Thymus (tissue), 14 donors: ENCODE measurements at places on chromosomes 4 and X. TPM values are rescaled to one million over a fixed set of nuclear protein-coding genes. Genes with fewer than 3 reads are reported as not detected.

Gene PDLIM3
- total RNA-seq, result 8.6 TPM

Gene BTC
- total RNA-seq, result 0.42 TPM

Gene DDIT4L
- 1.5 TPM for total RNA-seq

Gene HGFAC
- total RNA-seq, result 0.19 TPM

Gene NKX6-1
- under 0.01 TPM for total RNA-seq

Gene MCF2
- total RNA-seq, result 0.33 TPM

Gene RAI2
- total RNA-seq, result 1.8 TPM

Gene ADH1A
- 0.19 TPM for total RNA-seq

Gene AMTN
- 0.57 TPM for total RNA-seq

- no peak for DNase-seq
These were observed 59.6 kb upstream of the MXD4 start for GRCh38 chr4:2321279-2322196.

DNA sequence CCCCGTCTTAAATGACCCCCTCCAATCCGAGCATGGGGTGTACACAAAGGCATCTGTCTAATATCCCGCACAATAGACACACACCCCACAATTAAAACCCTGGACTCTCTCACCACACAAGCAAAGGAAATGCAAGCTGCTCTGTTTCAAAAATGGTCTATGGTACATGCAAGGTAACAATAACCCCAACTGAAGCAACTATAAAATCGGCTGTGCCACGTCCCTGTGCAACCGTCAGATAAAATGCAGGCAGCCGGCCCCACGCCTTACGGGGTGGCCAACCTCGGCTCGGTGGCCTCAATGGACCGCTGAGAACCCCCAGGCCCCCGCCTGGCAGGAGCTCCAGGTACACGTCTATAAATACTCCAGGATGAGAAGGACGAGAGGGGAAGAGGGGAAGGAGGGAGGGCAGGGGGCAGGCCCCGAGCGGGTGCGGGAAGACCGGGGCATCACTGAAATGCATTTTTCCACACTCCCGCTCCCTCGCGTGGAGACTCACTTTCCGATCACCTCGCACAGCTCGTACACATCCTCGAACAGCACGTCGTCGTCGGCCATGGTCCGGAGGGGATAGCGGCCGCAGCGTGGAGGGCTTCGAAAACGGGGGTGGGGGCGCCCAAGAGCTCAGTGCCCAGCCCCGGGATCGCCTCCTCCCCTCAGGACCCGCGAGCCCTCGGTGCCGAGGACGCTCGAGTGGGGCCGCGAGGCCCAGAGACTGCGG lies 763 bp downstream of the CASK start:
- DNase-seq, result peak; percentile 29

- DNase-seq, result no peak
These were observed 76.9 kb upstream of the GPM6B start for GRCh38 chrX:13893826-13894225.

DNA sequence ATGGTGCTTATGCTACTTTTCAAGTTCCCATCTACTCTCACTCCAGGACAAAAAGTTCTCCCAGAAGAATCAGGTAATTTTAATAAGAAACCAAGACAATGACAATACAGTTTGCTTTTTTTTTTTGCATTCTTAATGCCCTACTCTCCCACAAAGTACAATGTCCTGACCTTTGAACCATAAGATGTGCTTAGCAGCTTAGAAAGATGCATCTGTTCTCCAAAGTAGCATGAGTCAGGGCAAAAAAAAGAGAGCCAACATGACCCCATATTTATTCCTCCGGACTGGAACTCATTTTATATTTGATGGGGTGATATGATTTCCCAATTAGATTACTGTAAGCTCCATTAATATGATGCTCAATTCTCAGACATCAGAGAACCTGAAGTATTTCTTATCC lies 16.5 kb upstream of the PDCL2 start:
- DNase-seq, result peak; percentile 29

GRCh38 chrX:139831675-139832456 lies 101.0 kb downstream of the ATP11C start:
- no peak for DNase-seq

GRCh38 chr4:40311811-40312346 lies 23.3 kb upstream of the CHRNA9 start:
- no peak for DNase-seq

DNA sequence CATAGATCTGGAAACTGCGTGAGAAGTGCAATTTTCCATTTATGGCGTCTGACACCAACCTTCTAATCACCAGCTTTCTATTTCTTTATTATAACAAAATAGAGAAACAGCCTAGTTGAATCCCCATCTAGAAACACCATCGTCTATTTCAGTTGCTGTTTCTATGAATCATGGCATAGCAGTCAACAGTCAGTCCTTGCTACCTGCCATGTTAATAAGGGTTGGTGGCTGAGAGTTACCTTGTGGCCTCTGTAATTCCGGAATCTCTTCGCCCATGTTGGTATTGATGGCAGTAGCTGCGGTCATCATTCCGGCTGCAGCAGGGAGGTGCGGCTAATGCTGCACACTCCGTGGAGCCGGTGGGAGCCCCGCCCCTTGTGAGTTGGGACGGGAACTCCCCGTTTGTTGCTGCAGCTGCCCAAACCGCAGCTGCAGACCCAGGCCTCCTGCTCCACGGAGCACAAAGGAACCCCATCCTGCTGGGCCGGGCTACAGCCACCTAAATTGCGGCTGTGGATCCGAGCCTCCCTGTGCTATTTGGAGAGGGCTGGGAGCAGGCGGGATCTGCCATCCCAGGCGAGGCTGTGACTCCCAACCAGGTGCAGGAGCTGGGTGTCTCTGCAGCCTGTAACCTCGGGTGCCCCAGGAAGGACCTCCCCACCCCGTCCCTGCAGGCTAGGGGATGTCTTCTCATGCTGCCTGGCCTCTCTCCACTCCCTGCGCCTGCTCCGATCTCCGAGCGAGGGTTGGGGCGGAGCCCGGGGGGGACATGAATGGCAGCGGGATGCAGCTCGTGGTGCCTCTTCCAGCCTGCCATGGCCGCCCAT lies 115.4 kb upstream of the STK26 start:
- DNase-seq, result no peak

GRCh38 chr4:165810726-165811125 lies 62.3 kb upstream of the TLL1 start:
- DNase-seq, result no peak

- peak; percentile 2 for DNase-seq
These were observed 339.7 kb upstream of the PCDH7 start for GRCh38 chr4:30380404-30380998.
